ENCODE measurements at places on chromosomes 5 and 9.

DNA sequence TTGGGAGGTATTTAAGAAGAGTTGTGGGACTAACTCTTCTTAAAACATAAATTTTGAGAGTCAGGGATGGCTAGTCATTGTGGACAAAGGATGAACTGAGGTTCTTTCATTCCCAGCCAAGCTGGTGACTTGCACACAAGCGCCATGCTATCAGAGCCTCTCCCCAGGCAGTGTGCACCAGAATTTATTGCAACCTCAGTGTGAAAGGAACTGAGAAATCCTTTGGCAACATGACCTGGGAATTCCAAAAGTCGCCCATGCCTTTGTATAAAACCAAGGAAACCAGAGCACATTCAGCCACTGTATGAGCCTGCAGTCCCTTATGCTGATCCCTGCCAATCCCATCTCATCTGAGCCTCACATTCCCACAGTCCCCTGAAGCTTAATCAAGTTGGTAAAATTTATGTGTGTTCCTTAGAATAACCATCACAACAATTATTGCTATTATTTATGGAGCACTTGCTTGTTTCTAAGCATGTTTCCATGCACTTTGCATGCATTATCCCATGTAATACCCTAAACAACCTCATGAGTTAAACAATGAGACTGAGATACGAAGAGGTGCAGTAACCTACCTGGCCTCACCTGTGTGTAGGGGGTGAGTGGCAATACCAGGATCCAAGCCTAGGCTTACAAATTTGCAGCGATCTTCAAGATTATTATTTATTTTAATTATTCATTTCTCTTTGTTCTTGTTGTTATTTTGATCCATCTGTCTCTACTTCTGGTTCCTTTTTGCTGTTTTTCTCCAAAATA, 116.4 kb downstream of the NTRK2 start:
- no peak for DNase-seq

- DNase-seq, result no peak
Measured at GRCh38 chr5:14728459-14728938, 64.0 kb downstream of the OTULIN start.

DNA sequence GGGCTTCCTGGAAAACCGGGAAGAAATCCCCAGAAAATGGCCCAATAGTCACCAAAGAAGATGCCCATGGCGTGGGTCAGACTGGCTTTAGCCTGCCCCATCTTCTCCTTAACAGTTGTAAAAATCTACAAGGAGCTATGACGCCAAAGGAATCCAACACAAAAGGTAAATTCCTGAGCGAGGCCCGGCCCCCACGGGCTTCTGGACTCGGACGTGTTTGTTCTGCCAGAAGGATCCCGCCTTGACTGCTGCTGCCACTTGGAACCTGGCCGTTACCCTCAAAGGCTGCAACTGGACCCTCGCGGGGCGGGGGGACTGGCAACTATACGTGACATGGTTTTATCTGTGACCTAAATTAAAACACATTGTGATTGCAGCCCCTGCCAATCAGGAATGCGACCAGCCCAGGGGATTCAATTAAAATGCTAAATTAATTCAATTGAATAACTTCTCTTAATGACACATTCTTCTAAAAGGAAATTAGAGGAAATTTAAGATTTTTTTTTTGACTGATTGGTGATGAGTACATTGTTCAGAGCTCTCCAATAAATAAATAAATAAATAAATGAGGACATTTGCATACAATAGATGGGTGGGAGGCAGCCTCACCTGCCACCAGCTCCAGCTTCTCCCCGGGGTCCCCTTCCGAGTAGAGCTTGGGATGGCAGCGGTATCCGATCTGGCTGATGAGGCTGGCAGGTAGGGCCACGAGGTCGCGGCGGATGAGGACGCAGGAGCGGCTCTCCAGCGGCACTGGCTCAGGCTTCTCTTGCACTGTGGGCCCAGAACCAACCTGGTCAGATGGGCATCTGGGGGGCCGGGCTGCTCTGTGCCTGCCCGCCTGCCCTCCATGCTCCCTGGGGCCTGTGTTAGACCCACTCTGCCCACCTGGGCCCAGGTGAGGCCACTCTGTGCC, 54.7 kb upstream of the UBAC1 start:
- no peak for DNase-seq

DNA sequence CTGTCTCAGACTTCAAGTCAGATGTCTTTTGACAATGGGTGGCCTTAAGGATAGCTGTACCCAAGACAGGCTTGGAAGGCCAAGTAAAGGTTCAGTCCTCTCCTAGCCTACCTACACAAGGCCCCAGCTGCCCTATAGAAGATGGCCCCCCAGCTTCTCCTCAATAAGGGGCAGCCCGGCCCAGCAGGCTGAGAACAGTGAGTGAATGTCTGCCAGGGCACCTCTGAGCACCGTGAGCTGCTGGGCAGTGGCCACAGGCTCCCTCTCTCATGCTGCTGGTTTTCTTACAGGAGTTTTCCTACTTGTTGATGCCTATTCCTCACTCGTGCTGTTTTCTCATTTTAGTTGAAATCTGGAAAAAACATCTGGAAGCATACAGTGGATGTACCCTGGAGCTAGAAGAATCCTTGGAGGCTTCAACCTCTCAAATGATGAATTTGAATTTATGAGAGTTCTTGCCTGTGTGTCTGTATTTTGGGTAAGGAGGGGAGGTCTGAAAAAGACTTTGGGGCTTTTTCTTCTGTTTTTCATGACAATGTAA, 40.1 kb downstream of the SECISBP2 start:
- no peak for DNase-seq

DNA sequence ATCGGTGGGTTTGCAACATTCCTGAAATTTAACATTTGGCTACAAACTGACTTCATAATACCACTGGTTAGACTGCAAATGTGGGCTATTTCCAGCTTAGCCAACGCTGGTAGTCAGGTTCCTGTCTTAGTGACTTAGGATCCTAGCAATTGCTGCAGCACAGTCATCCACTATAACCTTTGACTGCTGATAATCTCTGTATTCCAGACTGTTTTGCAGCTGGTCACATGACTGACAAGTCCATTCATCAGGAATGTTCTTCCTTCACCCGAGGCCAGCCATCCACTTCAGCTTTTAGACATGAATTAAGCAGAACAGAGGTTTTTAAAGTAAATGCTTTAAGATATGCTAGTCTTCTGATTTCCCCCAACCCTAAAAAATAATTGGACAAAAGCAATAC, 425.9 kb upstream of the MPDZ start:
- no peak for DNase-seq

DNA sequence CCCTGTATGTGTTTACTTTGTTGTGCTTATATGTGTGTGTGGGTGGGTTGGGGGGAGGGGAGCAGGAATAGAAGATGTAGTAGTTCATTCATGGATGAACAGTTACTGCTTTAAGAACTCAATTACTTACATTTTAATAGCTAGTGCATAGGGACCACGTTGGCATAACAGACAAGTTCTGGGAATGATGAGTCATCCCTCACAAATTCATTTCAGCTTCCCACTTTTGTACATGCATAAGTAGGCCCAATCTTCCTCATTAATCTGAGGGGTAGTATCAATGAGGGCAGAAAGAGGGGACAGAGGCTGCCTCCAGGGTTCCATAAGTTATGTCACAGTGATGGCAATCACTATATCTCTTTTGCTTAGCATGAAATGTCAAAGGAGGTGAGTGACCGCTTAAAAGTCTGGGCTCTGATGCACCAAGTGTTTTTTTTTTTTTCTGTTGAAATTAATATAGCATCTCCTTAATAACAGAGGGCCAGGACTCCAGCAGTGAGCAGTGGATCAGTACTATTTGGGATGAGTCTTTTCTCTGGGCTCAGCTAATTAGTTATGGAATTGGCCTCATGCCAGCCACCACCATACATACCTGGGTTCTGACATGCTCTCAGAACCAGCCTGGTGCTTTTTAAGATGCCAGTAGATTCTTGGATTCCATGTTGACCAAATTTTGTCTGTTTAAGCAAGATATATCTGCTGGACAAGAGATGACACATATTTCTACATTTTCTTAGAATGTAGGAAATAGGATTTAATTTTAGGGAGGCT, 37.1 kb downstream of the PRDM6 start:
- no peak for DNase-seq

DNA sequence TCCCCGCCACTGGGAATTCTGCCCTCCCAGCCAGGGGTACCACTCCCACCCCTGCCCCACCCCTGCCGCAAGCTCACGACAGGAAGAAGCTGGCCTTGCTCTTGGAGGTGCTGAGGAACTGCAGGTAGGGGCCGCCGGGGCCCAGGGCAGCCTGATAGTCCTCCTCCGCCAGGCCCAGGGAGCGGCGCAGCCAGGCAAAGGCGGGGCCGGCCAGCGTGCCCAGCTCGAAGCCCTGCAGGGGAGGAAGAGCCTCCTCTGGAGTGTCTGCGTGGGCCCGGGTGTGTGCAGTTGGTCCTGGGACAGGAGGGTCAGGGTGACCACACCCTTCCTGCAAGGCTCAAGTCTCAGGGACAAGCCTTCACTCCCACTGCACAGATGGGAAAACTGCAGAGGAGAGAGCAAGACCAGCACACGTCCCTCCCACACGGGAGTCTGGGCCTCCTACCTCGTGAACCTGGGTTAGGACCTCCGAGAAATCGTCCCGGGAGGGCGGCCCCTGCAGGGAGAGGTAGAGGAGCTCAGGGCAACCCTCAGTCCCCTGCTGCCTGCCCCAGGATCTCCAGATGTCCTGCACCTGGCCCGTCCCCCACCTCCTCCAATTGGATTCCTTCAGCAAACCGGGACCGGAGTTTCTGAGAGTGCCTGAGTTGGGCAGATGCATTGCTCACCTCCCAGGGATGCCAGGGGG, 2.4 kb downstream of the PIP5KL1 start:
- no peak for DNase-seq

DNA sequence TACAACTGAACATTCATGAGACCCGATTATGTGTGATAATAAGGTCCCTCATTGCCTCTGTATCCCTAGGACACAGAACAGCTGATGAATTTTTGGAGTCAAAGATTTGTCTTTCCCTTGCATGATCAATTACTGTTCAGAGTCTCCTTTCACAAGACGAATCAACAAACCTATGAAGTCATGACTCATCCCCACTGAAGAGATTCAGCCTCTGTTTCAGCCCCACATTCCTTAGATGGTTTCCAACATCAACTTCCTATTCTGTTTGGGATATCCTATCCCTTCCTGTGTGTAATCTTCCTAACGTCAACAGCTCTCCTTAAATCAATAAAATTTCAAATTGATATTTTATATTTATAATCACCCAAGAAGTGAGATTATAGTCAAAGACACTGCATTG, 199.0 kb downstream of the DNAH5 start:
- DNase-seq, result no peak

DNA sequence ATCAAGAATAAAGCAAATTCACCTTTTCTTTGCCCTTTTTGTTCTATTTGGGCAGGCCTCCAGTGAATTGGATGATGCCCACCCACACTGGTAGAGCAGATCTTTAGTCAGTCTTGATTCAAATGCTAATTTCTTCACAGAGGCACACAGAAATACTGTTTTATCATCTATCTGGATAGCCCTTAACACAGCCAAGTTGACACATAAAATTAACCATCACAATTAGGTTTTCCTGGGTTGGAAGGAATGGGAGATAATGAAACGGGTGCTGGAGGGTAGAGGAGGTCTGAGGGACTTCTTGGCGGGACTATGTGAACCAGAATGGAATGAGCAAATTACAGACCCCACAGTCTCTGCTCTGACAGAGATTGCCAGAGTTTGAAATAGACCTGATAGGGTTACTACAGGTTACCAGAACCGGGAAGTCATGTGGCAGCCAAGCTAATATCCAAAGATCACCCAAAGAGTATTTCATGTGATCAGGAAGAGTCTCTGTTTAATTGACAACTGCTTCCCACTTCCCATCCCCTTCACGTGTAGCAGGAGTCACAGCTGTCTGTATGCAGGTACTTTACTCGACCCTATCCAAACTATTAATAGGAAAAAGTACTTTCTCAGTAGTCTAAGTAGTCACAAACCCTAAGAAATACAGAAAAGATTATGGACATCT, 20.0 kb upstream of the TMEM161B start:
- no peak for DNase-seq

DNA sequence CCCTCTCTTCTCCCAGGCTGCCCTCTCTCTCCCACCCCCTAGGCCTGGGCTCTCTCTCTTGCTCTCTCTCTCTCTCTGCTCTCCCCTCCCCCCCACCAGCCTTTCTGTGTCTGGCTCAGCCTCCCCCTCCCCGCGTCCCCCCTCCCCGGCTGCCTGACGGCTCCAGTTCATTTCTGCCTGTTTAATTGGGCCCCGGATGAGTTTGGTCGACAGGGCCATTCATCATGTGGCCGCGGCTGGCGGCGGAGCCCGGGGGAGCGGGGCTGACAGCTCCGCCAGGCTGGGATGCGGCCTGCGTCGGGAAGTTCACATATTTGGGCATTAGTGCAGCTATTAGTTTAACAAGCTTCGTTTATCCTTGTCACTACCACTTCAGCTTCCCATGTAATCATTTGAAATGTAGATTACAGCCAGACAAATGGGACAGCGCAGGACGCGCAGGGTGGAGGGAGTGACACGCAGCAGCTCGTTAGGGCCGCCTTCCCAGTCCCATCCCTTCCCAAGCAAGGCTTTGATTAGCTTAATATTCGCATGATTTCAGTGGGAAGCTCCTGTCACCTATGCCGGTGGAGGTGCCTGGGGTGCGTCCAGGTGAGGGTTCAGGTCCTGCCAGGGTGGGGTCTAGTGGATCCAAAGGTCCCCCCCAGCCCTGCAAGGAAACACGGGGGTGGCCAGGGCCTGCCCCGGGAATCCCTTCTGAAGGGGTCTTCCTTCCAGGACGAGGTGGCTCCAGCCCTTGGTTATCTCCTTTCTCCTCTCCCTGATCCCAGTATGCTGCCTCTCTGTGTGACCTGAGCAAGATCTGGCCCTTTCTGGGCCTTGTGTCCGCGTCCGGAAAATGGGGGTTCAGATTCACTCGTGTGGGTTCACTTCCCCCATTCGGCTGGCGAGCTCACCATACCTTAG, 214.8 kb downstream of the PAX5 start:
- DNase-seq, result no peak

- no peak for DNase-seq
Measured at GRCh38 chr9:104304925-104305324, 199.1 kb upstream of the OR13F1 start.

- no peak for DNase-seq
Measured at GRCh38 chr5:158813275-158813674, 286.4 kb downstream of the EBF1 start.

DNA sequence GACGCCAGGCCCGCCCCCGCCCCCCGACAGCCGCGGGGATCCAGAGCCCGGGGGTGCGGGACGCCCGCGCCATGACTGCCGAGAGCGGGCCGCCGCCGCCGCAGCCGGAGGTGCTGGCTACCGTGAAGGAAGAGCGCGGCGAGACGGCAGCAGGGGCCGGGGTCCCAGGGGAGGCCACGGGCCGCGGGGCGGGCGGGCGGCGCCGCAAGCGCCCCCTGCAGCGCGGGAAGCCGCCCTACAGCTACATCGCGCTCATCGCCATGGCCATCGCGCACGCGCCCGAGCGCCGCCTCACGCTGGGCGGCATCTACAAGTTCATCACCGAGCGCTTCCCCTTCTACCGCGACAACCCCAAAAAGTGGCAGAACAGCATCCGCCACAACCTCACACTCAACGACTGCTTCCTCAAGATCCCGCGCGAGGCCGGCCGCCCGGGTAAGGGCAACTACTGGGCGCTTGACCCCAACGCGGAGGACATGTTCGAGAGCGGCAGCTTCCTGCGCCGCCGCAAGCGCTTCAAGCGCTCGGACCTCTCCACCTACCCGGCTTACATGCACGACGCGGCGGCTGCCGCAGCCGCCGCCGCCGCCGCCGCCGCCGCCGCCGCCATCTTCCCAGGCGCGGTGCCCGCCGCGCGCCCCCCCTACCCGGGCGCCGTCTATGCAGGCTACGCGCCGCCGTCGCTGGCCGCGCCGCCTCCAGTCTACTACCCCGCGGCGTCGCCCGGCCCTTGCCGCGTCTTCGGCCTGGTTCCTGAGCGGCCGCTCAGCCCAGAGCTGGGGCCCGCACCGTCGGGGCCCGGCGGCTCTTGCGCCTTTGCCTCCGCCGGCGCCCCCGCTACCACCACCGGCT, 1.0 kb downstream of the FOXE1 start:
- DNase-seq, result no peak

- DNase-seq, result no peak
Measured at GRCh38 chr5:168614661-168615060, 35.5 kb upstream of the PANK3 start.

Measured in activated CD8-positive, alpha-beta memory T cell treated with anti-CD3 and anti-CD28 coated beads for 4 hours (primary cell).